Stimulated activated memory B cell treated with anti-CD40 and anti-IgM and Interleukin-4, amounts not matched to agents 10 μg/mL and 1 μg/mL and 100 μg/mL, for 72 hours (primary cell): ENCODE measurements at places on chromosomes 5 and 9.

GRCh38 chr5:122076669-122077365 lies 1.2 kb downstream of the LOX start:
- ATAC-seq, result peak; percentile 55

DNA sequence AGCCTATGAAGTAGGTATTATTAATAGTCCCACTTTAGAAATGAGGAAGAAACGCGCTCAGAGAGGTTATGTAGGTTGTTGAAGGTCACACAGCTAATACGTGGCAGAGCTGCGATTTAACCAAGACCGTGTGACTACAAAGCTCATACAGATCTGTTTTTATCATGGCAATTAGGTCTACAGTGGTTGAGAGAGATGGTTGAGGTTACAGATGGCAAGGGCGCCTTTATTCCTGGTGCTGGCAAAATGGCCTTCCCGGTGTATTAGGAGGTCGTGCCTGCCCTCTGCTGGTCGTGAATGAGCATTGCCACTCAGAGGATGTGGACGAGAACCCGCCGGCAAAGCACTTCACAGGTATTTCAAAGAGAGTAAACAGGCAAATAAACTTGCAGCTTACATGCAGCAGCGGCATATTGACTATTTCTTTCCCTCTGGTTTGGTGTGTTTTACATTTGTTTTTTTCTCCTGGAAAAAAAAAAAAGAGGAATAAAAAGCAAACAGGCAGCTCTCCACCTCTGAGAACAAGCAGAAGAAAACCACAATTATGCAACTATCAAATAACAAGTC lies 65.3 kb upstream of the EGFLAM start:
- ATAC-seq, result no peak

GRCh38 chr5:172561151-172561550 lies 79.9 kb upstream of the NEURL1B start:
- ATAC-seq, result no peak

GRCh38 chr5:9430306-9430705 lies 115.6 kb downstream of the SEMA5A start:
- ATAC-seq, result no peak
